NCI-H2081 treated with DMSO at 0.1 percent for 48 hours (cell line): ENCODE measurements at places on chromosomes 12 and 14.

DNA sequence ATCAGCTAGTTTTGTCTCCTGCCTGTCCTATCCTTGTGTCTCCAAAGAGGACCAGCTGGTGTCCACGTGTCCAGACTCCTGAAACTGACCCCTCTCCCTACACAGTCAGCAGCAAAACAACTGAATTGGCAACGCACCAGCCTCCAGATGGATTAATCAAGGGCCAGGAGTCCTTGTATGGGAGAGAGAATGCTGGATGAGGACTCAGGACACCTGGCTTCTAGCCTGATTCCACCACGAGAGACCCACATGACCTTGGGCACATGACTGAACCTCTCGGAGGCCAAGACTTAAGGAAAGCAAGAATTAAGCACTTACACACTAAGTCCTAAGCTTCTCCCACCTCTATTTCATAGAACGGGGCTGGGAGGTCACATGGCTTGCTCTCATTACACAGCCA, 60.4 kb upstream of the CMKLR1 start:
- DNase-seq = no peak

GRCh38 chr14:78752518-78753188, 582.5 kb downstream of the NRXN3 start:
- no peak for DNase-seq

GRCh38 chr12:115456946-115457689, 773.1 kb upstream of the TBX3 start:
- DNase-seq = no peak

DNA sequence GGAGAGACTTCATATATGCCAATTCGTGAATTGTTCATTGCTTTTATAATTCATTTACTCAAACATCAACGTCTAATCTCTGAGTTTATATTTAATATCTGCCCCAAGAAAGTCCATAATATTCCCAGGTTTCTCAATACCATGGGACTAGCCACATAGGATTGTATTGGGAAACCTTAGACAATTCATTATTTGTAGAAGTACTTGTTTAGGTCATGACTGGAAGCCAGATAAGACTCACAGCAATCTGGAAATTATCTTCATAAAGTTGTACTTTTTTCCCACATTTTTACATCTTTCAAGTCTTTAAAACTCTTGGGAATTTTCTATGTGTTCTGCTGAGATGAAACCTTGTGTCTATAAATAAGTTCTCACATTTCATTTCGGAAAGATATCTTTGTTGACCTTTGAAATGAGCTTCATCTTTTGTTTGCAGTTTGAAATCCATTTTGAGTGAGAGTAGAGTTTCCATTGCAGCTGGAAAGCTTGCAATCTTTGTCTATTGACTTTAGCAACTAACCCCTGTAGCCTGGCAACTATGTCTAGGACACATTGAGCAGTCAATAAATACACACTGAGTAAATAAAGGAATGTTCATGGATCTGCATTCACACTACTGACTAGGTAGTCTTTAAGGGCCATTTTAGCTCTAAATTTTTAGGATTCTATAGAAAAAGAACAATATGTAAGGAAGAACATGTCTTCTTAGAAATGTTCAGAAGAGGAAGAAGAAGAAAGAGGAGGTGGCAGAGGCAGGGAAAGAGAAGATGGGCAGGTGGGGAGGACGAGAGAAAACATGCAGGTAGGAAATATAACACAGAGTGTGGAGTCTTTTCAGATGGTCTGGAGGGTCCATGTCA, 154.4 kb downstream of the LRIG3 start:
- DNase-seq = peak; percentile 57

GRCh38 chr14:77859934-77860570, 60.1 kb downstream of the ADCK1 start:
- no peak for DNase-seq

GRCh38 chr12:114767906-114768722, 84.1 kb upstream of the TBX3 start:
- DNase-seq = no peak

GRCh38 chr14:24206260-24207103, 986 bp downstream of the TSSK4 start:
- DNase-seq = no peak

DNA sequence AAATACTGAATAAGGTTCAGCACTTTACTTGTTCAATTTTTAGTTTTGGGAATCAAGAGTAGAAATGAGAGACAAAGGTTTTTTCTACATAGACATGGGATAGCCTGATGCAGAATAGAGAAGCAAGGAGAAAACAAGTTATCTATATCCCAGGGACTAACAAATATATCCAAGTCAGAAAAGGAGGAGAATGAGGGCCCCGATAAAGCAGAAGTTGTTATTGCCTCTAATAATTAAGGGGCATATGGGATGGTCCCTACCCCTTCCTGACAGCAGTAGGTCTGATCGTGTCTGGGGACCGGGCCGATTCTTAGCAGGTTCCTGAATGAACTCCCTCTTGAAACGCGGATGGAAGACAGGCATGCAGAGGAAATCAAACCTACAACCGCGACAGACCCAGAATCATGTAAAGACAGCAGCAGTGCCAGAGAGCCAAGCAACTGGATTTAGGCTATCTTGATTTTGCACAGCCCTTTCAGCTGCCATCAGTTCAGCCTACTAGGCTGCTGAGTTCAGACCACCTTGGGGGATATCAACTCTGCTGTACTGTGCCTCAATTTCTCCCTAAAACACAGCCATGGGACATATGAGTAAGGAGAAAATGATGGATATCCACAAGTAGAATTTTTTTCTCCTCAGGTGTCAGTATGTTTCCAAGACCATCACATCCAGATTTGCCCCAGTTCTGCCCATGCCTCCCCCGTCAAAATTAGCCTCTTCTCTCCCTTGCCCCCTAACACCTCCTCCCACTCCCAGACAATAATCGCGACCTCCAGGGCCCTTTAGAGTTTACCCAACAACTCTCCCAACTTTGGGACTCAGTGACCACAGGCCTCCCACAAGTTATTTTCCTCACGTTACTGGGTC, 706 bp downstream of the PRMT5 start:
- DNase-seq = no peak

- DNase-seq = no peak
Measured at GRCh38 chr12:54933376-54933775, 51.2 kb downstream of the TESPA1 start.

DNA sequence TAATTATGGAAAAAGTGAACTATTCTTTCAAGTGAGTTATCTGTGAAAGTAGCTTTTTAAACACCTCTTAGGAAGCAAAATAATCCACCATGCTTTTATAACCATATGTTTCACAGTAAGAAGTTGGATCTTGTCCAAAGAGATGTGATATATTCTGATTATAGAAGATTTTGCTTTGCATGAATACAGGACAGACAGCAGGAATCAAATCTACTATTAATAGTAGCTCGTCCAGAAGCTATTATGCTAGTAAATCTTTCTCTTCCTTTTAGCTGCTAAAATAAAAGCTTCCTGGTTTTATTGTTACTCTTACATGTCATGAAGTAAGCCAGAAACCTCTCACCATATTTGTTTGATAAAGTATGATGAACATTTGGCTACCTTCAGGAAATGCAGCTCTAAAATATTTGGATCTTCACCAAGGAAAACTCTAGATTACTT, 257.0 kb downstream of the IPO8 start:
- DNase-seq = no peak

- DNase-seq = no peak
Measured at GRCh38 chr14:50260511-50260910, 29.1 kb upstream of the SOS2 start.

DNA sequence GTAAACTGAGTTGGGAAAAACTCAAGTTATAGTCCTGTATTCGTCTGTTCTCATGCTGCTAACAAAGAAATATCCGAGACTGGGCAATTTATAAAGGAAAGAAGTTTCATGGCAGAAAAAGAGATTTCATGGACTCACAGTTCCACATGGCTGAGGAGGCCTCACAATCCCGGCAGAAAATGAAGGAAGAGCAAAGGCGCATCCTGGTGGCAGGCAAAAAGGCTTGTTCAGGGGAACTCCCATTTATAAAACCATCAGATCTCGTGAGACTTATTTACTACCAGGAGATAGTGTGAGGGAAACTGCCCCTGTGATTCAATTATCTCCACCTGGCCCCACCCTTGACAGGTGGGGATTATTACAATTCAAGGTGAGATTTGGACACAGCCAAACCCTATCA, 292.6 kb upstream of the SYT1 start:
- DNase-seq = no peak

- DNase-seq = no peak
Measured at GRCh38 chr14:46451800-46452199, 199.8 kb downstream of the RPL10L start.

GRCh38 chr12:1915082-1915968, 3.1 kb downstream of the CACNA2D4 start:
- no peak for DNase-seq

DNA sequence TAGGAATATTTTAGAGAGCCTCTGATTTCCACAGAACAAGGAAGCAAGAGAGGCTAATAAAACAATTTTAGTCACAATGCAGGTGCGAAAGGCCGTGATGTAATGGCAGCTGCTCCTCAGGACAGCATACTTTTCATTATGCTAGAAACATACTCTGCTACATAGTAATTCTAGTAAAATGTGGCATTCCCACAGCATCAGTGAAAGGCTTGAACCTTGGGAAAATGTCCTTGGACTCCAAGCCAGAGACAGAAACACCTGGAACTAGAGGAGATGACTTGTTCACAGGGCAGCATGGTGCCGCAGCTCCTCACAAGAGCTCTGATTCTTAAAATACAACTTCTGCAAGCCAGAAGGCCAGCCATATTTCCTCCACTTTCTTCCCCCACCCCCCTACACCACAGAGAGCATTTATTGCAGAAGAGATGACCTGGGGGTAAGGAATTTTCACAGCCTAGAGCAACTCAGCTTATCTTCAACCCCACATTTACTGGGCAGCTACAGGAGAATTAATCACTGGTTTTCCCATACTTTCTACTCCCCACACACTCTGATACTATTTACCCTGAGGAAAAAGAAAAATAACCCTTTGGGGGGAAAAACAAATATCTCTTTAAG, 15.8 kb downstream of the ABCC9 start:
- DNase-seq = no peak

DNA sequence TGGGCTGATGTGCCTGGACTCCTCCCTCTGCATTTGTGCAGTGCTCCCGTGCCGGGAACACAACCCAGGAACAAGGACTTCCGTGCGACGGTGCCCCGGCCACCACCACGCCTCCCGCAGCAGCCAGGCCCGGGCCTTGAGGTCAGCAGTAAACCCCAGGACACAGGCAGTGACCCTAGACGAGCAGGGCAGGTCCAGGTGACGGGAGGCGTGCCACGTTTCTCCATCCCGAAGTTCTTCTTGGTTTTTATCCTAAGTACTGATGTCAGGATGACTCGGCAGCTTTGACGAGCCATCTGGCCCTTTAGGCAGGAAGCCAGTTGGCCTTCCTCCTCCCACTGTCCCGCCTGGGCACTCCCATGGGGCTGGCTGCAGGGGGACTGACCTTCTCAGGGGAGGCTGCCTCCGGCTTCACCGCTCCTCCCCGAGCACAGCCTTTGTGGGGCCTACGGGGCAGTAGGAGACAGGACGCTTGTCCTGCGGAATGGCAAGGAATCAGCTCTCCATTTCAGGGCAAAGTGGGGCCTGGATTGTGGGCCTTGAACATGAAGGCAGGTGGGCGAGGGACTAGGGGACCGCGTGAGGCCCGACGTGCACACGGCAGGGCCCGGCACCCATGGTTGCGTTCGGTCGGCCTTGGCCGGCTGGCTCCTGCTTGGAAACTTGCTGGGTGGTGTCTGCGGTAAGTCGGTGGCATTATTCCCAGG, 94.1 kb downstream of the FBXL14 start:
- DNase-seq = no peak

DNA sequence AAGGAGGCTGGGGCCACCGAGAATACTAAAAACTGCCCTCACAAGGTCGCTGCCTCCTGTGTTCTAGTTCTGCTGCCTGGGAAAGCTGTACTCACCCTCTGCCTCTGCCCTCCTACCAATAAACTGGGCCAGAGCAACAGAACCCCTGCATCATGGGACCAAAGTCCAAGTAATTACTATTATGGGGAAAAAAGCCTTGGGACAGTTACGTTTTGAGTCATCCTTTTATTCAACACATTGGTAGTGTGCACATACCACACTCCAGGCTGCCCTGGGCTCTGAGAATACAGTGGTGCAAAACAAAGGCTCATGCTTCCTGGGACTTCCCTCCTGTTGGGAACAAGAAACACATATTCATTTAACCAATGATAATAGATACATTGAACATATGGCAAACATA, 49.0 kb downstream of the CACNA1C start:
- no peak for DNase-seq

- DNase-seq = no peak
Measured at GRCh38 chr12:54415221-54415929, 3.7 kb downstream of the ITGA5 start.

GRCh38 chr12:7694556-7695236, 879 bp downstream of the GDF3 start:
- DNase-seq = no peak

- DNase-seq = peak; percentile 9
Measured at GRCh38 chr12:108589028-108589839, 8.7 kb downstream of the TMEM119 start.

- DNase-seq = no peak
Measured at GRCh38 chr14:56678838-56679237, 99.2 kb downstream of the TMEM260 start.

DNA sequence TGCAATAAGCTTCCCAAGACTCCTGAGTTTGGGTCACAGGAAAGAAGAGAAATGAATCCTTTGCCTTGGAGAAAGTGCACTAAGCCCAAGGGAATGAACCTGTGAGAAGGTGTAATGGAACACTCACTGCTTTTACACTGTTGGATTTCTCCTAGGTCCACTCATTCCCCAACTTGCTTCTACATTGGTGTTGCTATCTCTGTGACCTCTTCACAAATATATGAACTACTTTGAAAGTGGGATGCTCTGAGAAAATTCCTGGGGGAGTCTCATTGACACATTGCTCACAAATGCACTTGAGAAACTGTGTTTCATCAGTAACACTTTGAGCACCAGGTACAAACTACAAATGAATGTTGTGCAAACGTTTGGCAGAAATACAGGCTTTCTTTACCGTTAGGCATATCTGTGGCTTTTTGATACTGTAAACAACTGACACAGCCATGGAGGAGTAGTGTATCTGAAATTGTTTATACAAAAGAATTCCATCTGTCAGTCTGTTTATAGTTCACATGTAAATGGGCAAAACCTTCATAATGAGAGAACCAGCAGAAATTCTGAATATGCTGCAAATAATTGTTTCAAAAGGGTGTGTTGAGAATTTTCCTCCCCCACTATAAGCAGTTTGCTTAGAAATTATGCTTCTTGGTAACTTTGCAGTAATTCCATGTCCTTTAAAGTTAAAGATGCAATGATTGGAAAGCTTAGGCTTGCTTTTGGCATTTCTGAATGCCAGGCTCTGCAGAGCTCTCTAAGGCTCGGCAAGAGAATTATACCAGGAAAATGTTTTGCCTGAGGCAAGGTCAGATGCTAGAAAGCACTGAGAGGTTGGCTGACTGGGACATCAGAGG, 348.5 kb upstream of the DDHD1 start:
- no peak for DNase-seq

DNA sequence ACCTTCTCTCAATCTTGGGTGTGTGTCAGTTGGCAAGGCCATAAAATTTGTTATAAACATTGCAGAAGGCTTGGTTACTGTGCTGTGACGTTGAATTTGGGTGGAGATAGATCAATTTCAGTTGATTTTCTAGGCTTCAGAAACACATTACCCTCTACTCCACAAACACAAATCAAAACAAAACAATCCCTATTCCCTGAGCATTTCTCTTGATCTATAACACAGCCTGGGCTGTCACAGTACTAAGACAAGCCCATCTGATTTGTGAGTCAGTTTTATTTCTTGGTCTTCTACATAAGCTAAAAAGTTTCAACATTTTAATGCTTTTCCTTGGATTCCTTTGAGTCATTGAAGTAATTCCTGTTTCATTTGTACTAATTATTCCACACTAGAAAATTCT, 79.8 kb downstream of the PTPN11 start:
- no peak for DNase-seq
